ENCODE measurements at places on chromosomes 6 and 20.

DNA sequence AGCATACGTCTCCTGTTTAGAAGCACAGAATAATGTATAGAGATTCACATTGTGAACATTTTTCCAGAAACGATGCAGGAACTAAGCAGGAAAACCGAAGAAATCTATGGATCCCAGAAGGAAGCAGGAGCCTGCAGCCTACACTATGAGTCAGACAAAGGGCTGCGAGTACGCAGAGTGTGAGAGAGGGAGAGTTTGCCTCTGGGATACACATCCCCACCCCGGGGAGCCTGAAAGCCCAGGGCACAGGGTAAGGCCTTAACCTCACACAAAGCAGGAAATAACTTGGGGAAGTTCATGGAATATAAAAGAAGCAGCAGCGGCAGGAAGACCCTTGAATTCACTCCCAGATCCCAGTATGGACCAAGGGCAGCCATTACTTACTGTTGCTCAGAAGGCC lies 842.1 kb upstream of the MANEA start:
- no peak for DNase-seq

- DNase-seq = no peak
Measured at GRCh38 chr20:57940376-57940775, 230.6 kb upstream of the PMEPA1 start.

GRCh38 chr6:81735756-81736380 lies 16.6 kb downstream of the TENT5A start:
- no peak for DNase-seq

DNA sequence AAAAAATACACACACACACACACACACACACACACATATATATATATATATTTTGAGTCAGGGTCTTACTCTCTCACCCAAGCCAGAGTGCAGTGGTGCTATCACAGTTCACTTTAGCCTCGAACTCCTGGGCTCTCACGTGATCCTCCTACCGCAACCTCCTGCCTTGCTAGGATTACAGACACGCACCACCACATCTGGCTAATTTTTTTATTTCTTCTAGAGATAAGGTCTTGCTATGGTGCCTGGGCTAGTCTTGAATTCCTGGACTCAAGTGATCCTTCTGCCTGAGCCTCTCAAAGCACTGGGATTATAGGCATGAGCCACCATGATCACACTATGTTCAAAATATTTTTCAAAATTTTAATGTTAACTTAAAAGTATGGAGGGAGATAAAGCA lies 43.5 kb downstream of the NUP153 start:
- no peak for DNase-seq

GRCh38 chr6:27662769-27663168 lies 189.9 kb upstream of the ZNF184 start:
- DNase-seq = no peak

GRCh38 chr6:141552463-141552862 lies 580.3 kb upstream of the GJE1 start:
- no peak for DNase-seq

DNA sequence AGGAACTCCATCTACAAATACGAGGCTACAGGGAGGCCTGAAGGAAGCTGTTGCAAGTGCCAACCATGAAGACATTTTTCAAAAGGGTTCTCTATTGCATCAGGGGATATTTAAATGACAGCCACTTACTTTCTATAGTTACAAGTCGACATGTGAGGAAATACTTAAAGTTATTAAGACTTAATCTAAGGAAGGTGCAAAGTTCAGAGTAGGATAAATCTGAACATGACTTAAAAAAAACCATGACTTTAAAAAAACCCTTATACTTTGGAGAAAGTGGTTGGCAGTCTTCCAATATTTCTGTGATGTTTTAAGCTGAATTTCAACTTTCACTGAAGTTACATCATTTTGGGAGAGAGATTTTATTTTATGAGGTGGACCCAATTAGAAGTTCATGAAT lies 56.3 kb upstream of the EMILIN3 start:
- no peak for DNase-seq

GRCh38 chr6:79079561-79080041 lies 1.5 kb upstream of the PHIP start:
- DNase-seq = no peak

- no peak for DNase-seq
Measured at GRCh38 chr6:98838032-98838431, 3.7 kb downstream of the POU3F2 start.

DNA sequence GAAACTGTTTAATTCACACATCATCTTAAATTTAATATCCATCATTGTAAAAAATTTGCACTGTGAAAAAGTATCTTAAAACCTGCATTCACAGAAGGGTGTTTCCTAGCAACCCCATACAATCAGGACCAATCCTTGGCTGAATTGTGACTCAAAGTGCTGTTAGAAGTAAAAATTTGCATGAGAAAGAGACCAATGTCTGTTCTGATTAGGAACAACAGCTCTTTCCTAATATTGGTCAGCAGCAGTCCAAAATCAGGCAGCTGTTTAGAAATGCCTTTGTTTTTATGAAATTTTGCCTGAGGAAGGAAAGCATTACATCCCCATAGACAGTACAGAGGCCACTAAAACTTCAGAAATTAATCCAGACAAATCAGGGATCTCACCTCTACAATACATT lies 987.0 kb downstream of the HACE1 start:
- no peak for DNase-seq

DNA sequence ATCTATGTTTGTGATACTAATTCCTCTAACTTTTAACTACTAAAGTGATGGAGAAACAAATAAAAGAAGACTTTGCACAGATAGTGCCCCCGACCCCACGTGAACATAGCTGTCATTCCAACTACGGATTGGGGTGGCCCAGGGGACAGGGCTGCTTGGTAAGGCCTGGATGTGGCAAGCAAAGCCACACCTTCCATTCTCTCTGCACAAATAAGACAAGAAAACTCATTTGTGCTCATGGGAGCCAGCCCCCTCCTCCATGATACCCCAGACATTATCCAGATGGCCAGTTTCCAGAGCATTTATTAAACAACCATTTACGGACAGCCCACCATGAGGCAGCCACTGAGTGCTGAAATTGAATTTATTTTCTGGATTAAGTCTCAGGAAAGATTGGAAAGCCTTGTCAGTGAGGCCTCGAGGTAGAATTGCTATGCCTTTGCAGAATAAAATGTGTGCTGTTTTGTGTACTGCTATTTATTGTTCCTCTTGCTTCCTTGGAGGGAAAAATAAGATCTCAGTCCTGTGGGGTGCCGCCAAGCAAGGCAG lies 151.2 kb downstream of the UNC5CL start:
- DNase-seq = no peak

GRCh38 chr20:63116412-63117106 lies 99.4 kb downstream of the YTHDF1 start:
- no peak for DNase-seq

DNA sequence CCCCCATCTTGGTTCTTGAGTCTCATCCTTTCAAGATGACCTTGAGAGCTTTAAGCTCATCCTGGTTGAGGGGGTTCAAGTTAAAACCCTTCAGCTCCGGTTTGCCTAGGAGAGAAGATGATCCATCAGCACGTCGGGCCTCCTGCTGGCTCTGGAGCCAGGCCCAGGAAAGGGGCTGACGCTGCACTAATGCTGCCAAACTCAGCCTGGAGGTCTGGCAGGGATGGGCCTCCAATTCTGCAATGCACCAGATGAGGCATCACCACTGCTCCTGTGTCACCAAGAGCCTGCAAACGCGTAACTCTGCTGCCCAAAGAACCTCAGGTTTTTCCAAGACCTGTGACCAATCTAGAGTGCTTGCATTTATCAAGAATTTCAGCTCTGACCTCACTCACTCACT lies 6.1 kb downstream of the PDRG1 start:
- no peak for DNase-seq

- no peak for DNase-seq
Measured at GRCh38 chr6:13914351-13914750, 10.4 kb upstream of the RNF182 start.

GRCh38 chr6:67916399-67916798 lies 718.7 kb upstream of the ADGRB3 start:
- no peak for DNase-seq

DNA sequence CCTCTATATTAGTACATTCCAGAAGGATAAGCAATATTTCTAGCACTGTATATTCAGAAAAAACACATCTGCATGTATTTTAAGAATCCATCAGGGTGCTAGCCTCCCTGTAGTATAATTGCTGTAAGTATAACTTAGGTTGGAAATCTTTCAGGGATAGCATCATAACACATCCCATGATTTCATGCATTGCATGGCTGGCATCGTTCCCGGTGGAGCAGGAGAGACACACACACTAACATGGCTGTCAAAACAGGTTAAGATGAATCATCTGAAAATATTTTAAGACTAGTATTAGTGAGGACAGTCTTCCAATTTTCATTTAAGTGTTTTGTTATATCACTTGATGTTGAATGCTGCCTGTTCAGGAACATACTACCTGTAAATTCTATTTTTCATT lies 32.1 kb upstream of the CENPW start:
- no peak for DNase-seq

GRCh38 chr6:131212024-131212423 lies 76.8 kb downstream of the AKAP7 start:
- no peak for DNase-seq

GRCh38 chr6:53723331-53723730 lies 57.8 kb upstream of the KLHL31 start:
- no peak for DNase-seq

GRCh38 chr6:134519465-134519864 lies 201.6 kb upstream of the SGK1 start:
- DNase-seq = peak; percentile 8

- no peak for DNase-seq
Measured at GRCh38 chr20:54292185-54292584, 84.3 kb downstream of the PFDN4 start.

DNA sequence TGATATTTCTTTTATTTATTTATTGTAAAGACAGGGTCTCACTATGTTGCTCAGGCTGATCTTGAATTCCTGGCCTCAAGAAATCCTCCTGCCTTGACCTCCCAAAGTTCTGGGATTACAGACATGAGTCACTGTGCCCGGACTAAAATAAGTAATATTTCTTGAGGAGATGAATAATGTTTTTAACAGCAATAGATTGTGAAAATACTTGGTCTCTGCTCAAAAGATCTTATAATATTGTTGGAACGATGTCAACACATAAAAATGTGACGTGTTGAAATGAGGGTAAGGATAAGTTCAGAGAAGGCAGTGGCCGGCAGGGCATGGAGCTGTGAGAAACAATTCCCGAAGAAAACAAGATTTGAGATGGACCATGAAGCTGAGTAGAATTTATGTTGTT lies 178.7 kb downstream of the GJA1 start:
- no peak for DNase-seq

DNA sequence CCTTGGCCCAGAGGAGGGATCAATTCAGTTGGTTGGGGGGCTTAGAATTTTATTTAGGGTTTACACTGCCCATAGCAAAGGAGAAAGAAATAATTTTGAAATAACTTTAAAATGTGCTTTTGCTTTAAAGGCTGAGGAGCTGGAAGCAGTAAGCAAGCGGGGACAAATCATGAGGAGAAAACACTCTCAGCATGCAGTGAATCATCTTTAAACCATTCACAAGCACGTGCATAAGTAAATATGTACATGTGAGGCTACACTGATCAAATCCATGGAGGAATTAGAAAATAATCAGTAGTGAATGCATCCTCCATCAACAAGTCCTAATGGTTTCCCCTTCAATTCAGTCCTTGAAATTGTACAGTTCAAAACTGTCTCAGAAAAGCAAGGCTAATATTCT lies 181.0 kb downstream of the MTFR2 start:
- no peak for DNase-seq

- peak; percentile 70 for DNase-seq
Measured at GRCh38 chr6:149963462-149964307, at the start of gene ULBP1. Gene ULBP1, plus strand, starts transcription at chr6:149963943. Its CDS starts 107 bp downstream, at chr6:149964050.

DNA sequence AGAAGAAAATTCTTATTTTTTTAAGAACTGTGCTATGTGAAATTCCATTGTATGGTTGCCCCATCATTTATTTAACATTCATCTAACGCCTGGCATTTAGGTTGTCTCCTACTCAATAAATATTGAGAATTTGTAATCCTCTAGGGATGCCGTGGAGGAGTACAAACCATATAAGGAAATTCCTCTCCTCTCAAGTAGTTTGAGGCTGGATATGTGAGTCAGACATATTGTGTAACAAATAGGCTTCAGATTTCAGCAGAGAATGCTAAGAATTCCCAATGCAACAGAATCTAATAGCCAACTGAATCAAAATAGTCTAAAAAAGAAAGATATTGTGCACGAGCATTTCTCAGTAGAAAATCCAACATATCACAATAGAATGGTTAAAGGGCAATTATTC lies 174.7 kb downstream of the OTOR start:
- DNase-seq = no peak

GRCh38 chr6:17907406-17908229 lies 79.8 kb downstream of the KIF13A start:
- DNase-seq = no peak

DNA sequence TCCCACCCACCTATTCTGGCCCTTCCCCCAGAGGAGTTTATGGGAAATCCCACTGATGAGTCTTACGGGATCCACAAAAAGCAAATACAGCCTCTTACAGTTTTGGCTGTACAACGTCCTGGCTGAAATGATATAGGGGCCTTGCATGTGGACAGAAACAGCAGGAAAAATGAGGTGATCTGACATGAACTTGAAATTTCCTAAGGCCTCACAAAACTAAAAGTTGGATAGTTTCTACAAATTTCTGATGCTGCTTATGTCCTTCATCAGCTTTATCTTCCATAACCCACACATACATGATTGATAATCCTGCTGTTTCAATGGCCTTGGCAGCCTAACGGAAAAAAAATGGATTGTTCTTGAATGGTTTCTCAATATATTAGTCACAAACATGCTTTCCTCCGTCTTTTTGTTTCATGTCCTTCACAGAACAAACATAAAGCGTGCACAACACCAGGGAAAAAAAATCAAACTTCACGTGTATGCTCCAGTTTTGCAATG lies 118.8 kb downstream of the BMP5 start:
- DNase-seq = no peak

DNA sequence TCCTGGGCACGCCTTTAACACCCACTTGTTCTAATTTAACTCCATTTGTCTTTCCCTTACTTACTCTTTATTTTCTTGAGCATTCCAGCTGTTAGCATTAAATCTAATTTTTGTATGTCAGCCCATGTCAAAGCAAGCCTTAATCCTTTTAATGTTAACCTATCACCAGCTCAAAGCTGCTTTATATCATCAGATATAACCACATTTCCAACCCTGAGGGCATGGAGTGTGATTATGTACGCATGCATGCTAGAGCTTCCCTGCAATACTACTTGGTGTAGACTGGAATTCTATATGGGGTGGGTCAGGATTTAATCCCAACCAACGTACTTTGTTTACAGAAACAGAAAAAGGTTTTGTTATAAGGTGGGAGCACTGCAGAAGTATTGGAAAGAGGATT lies 139.4 kb upstream of the HMGN3 start:
- no peak for DNase-seq
